Activated naive CD4-positive, alpha-beta T cell treated with Interleukin-2 at 50 U/mL for 16 hours (primary cell): ENCODE measurements at places on chromosomes 7 and 10.

DNA sequence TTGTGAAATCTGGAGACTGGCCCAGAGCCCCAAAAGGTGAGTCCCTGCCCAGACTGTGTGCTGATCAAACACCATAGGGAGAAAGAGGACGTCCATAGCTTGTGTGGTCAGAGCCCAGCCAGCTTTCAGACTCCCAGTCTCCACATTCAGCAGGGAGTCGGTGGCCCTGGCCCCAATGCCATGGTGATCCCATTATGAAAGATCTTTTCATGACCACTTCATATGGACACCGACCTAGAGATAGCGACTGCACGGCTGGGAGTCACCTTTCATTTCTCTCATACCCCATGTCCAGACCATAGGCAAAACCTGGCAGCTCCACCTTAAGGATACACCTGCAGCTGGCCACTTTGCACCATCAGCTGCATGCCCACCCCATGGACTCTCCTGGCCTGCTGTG lies 126.4 kb downstream of the ARHGAP22 start:
- DNase-seq, result no peak

DNA sequence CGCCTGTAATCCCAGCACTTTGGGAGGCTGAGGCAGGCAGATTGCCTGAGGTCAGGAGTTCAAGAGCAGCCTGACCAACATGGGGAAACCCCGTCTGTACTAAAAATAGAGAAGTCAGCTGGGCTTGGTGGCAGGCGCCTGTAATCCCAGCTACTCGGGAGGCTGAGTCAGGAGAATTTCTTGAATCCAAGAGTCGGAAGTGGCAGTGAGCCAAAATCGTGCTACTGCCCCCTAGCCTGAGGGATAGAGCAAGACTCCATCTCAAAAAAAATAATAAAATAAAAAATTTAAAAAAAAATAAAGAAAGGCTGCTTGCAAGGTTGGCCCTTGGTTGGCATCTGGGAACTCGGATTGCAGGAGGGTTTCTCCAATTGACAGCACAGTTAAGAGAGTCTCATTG lies 221.6 kb downstream of the DGKI start:
- DNase-seq, result no peak

- DNase-seq, result no peak
Observed at GRCh38 chr10:29322918-29323317, 34.0 kb downstream of the LYZL1 start.

- no peak for DNase-seq
Observed at GRCh38 chr10:31158011-31158658, 126.5 kb upstream of the ZNF438 start.

DNA sequence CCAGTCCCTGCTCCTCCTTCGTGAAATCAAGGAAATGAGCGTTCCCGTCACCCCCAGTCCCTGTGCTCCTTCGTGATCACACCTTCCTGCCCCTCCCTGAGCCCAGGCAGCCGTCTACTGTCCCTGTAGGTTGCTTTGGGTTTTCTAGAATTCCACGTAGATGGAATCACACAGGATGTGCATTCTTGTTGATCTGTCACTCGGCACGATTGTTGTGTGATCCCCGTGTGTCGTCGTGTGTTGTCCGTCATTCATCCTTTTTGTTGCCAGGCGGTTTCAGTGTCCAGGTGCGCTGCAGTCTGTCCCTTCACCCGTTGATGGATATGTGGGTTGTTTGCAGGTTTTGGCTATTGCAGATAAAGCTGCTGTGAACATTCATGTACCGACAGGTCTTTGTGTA lies 9.4 kb downstream of the MTG1 start:
- DNase-seq, result no peak

DNA sequence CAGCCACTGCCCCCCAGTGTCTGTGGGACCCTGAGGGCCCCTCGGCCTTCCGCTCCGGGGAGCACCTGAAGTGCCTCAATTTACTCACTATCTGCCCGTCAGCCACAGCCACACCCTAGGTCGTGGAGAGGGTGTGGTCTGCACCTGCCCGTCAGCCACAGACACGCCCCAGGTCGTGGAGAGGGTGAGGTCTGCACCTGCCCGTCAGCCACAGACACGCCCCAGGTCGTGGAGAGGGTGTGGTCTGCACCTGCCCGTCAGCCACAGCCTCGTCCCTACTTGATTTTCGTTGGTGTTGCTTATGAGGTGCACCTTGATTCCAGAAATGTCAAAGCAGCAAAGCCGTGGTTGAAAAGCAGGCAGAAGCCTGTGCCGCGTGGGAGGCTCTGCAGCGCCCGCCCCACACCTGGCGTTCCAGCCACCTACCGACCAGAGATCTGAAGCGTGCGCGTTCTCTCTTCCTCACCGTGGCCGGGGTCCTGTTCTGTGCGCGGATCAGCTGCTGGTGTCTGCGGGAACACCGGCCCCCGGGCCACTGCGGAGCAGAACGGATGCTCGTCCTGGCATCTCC lies 101.6 kb downstream of the DYNC2I1 start:
- DNase-seq, result peak; percentile 25

GRCh38 chr10:59060852-59061251 lies 115.6 kb upstream of the PHYHIPL start:
- no peak for DNase-seq

- no peak for DNase-seq
Observed at GRCh38 chr7:45501791-45502190, 72.4 kb upstream of the ADCY1 start.

DNA sequence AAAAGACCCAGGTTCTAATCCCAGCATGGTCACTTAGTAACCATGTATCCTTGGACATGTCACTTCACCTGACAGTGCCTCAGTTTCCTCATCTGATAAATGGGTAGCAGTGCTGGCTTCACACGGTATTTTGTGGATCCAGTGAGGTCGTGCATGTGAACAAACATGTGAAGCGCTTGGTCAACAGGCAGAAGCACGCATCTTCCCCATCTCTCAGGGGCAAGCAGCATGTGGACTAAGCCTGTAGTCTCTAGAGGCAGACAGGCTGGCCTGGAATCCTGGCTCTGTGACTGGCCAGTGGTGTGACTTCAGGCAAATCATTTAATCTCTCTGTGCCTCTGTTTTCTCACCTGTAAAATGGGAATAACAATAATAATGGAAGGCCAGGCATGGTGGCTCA lies 115.8 kb downstream of the C10orf105 start:
- no peak for DNase-seq
